ENCODE measurements at places on chromosomes 13 and 19.

DNA sequence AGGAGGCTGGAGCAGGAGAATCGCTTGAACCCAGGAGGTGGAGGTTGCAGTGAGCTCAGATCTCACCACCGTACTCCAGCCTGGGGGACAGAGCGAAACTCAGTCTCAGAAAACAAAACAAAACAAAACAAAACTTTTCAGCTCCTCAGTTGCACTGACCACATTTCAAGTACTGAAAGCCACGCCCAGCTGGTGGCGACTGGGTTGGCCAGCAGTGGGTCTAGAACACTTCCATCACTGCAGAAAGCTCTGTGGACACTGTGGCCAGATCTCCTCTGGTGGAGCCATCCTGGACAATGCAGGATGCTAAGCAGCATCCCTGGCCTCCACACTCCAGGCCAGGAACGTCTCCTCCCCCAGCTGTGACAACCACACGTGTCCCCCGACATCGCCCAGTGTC, 21.1 kb downstream of the TLE2 start:
- DNase-seq = no peak

DNA sequence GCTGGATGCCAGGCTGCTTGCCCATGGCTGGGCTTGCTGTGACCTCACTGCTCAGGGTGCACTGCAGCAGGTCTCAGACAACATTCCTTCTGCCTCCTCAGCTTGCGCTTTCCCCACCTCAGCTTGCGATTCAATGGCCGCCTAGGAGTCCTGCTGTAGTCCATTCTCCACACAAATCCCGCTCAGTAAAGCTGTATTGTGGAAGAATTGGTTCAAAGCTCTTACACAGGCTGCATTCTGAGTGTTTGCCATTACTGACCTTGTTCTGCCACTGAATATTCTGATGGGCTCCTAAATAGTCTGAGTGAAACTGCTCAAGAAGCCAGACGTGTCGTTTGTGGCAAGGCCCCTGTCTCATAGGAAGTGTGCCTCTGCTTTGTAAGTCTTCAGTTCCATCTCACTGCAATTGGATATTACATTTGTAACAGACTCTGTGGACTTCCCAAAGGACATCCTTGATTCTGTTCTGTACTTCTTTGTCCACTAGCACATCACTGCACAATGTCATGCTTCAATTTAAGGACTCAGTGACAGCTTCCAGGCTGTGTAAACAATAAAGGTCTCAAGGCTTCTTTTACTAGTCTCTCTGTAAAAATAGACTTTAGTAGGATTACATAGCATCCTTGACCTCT, 49.8 kb downstream of the KATNAL1 start:
- DNase-seq = peak; percentile 28

DNA sequence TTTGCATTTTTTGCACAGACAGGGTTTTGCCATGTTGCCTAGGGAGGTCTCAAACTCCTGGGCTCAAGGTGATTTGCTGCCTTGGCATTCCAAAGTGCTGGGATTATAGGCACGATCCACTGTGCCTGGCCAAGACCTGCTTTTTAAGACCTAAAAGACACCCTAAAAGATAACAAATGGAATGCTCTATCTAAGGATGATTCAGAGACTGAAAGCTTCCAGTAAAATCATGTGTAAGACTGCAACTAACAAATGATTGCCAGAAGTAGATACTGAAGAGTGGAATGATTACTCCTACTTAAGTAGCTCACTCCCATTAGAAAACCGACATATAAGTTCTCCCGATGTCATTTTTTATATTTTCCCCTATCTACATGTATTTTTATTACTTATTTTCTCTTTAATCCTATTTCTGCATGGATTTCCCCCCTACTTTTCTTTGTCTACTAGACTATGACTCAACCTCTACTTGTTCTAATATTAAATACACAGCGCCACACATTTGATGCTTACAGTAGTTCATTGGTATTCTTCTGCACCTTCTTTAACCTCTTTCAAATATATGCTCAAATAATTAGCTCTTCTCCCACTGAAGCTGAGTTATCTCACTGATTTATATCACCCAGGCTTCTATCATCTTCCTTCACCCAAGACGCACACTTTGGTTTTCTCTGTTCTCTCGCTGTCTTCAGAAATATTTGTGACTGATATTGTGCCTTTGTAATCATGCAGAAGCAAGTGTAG, 32.2 kb upstream of the KLF12 start:
- DNase-seq = no peak

GRCh38 chr13:33285420-33286124, at the start of gene STARD13:
STARD13 (minus strand) TSS chr13:33285755; CDS start chr13:33285638, 117 bp downstream.
- peak; percentile 47 for DNase-seq

DNA sequence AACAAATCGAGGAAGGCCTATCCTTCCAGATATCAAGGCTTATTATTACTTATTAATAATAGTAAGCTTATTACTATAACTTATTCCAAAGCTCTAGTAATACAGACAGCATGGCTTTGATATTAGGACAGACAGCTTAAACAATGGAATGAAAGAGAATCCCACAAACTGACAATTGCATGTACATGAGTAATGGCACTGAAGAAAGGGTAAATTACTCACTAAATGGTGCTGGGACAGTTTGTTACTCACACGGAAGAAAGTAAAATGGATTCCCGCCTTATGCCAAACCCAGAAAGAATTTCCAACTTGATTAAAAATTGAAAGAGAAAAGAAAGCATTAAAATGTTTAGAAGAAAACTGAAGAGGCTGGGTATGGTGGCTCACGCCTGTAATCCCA, 60.3 kb downstream of the MIPEP start:
- no peak for DNase-seq

- no peak for DNase-seq
Observed at GRCh38 chr19:30402436-30403202, 30.4 kb downstream of the ZNF536 start.

- DNase-seq = peak; percentile 79
Observed at GRCh38 chr13:110387451-110388107, 80.5 kb downstream of the COL4A2 start.

- DNase-seq = no peak
Observed at GRCh38 chr19:33678796-33679585, 57.2 kb downstream of the CHST8 start.

GRCh38 chr19:10095622-10095947, 6.9 kb downstream of the ANGPTL6 start:
- no peak for DNase-seq

GRCh38 chr19:14770944-14771839, 7.2 kb downstream of the ADGRE2 start:
- DNase-seq = no peak

- no peak for DNase-seq
Observed at GRCh38 chr19:5337708-5338655, 2.6 kb downstream of the PTPRS start.

- no peak for DNase-seq
Observed at GRCh38 chr13:20387441-20387971, 138.2 kb downstream of the CRYL1 start.

DNA sequence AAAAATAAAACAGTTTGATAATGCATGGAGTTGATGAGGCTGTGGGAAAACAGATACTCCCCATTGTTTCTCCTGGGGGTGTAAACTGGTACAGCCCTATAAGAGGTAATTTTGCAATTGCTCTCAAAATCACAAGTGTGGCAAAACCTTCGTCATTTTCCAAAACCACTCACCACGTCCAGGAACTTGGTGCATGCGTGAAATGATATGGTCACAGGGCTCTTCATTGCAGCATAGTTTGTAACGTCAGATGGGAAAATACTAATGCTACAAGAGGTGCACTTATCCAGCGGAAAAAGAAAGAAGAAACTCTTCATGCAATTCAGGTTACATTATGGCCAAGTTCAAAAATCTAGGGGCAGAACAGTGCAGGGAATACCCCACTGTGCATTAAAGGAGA, 11.9 kb upstream of the PLAUR start:
- no peak for DNase-seq

- DNase-seq = no peak
Observed at GRCh38 chr13:95842898-95843297, 166.0 kb downstream of the DNAJC3 start.

DNA sequence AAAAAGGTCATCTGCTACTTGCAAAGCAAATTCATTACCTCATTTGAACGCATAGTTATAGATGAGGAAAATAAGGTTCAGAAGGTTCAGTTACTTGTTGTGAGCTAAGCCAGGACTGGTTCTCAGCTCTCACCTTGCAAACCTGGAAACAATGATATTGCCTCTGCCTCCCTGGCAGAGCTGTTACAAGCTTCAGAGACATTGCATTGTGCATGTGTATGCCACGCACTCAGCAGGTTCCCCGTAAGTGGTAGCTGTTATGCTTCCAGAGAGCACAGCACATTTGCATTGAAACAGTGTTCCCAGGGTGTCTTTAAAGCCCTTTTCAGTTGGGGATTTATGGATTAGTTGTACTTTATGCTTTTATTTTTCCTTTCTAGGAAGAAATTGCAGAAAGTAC, 80.6 kb downstream of the DGKH start:
- no peak for DNase-seq

GRCh38 chr13:62014299-62014698, 598.6 kb upstream of the PCDH20 start:
- DNase-seq = no peak

DNA sequence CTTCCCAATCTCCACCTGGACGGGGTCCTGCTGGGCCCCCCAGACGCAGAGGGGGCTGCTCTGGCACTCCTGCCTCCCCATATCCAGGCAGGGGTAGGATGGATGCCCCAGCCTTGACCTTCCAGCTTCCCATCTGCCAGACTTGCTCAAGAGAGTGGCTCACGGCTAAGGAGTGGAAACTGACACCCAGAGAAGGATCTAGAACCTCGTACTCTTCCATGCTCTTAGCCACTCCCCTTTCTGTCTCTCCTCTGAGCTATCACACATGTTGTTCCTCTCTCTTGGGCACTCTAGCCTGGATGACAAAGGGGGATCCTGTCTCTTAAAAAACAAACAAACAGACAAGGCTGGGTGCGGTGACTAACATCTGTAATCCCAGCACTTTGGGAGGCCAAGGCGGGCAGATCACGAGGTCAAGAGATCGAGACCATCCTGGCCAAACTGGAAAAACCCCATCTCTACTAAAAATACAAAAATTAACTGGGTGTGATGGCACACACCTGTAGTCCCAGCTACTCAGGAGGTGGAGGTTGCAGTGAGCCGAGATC, 12.2 kb upstream of the FUT5 start:
- no peak for DNase-seq

DNA sequence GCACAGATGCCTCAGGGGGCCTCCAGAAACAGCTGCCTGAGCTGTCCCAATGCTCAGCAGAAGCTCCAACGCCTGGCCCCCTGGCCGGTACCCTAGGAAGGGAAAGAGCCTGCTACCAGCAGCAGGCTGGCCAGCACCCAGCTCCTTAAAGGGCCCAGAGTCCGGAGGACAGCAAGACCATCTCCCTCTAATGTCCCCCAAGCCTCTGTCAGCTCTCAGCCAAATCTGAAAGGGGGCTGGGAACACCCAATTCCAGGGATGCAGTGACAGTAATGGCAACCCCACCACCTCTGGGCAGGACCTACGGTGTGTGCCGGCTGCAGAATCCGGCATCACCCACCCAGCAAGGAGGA, 4.2 kb downstream of the PPP6R1 start:
- DNase-seq = no peak

- DNase-seq = peak; percentile 78
Observed at GRCh38 chr19:41871573-41872383, 5.3 kb upstream of the CD79A start.

GRCh38 chr13:48819899-48820298, 155.8 kb upstream of the FNDC3A start:
- DNase-seq = no peak

DNA sequence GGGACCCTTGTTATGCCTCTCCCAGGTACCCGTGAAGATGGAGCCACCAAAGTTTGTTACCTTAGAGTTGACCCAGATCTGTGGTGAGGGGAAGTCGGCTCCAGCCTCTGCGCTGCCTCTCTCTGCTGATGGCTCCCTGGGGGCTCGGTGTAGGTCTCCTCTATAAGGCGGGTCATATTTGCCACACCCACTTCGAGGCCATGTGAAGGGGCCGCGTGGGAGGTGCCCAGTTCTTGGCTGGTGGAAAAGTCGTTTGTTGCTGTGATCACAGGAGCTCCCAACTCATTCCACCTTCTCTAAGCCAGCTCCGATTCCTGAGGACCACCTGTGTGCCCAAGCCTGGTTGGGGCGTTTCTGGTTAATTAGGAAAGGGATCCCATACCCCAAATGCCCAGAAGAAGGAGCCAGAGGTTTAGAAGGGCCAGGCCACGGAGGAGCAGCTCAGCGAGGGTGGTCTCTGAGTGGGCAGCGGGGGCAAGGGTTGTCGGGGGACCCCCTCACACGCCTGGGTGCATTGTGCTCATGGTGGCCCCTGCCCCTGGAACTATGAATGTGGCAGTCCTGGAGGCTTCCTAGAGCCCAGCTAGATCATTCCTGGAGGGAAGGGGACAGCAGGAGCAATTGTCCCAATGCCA, 296.5 kb downstream of the ZNF536 start:
- DNase-seq = no peak

DNA sequence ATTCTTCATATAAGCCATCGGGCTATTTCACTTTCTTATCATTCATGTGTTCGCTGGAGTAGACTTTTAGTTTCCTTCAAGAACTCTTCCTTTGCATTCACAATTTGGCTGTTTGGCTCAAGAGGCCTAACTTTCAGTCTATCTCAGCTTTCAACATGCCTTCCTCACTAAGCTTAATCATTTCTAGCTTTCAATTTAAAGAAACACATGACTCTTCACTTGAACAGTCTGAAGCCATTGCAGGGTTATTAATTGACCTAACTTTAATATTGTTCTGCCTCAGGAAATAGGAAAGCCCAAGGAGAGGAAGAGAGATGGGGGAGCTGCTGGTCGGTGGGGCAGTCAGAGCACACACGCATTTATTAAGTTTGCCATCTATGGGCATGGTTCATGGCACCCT, 158.1 kb downstream of the SUCLA2 start:
- no peak for DNase-seq

GRCh38 chr13:55302568-55302967, 1838.2 kb upstream of the PRR20A start:
- DNase-seq = no peak

DNA sequence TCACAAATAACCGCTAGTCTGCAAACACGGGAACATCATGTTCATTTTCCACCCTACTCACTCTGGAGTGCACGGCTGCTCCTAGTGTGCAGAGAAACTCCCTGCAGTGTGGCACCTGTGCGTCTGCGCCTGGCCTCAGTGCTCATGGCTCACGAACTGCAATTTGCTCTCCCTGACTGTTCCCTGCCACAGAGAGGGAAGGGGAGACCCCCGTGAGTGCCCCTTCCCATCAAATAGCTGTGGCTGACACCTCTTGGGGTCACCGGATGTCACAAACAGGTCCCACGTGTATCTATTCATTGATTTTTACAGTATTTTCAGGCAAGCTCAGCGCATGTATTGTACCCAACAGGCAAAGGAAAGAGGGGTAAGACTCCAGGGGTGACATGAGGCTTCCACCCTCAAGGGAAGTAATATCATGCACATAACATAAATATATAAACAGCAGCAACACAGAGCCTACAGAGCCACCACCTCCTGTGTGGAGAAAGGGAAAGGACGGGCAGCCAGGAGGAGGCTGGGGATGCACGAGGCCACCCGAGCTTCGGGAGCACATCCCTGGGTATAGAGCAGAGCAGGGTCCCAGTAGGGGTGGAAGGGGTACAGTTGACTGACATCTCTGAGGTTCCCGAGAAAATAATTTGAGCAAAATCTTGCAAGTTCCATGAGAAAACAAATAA, 140.3 kb upstream of the SOX1 start:
- DNase-seq = no peak

GRCh38 chr19:57682226-57682766, 519 bp downstream of the ZNF551 start:
- DNase-seq = no peak

GRCh38 chr13:48265217-48265815, 32.3 kb downstream of the ITM2B start:
- no peak for DNase-seq

- no peak for DNase-seq
Observed at GRCh38 chr13:110790371-110790770, 76.9 kb downstream of the ING1 start.
